ENCODE measurements at places on chromosomes 7 and 10.

DNA sequence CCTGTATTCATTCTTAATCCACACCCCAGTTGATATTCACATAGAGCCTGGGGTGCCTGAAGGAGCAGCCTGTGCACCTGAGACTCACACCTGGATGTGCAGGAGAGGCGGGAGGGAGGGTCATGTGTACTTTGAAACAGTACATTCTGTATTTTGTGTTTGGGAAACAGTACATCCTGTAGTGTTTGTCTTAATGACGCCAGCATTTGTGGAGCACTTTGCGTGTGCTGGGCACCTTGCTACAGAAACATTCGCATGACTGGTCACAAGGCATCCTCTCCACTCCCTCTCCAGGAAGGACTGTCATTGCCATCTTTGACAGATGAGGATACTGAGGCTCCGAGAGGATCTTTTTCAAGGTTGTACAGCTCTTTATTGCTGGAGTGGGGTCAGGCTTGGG lies 132.1 kb downstream of the TACC2 start:
- DNase-seq, result no peak

GRCh38 chr7:7922684-7923385 lies 45.8 kb upstream of the GLCCI1 start:
- no peak for DNase-seq

DNA sequence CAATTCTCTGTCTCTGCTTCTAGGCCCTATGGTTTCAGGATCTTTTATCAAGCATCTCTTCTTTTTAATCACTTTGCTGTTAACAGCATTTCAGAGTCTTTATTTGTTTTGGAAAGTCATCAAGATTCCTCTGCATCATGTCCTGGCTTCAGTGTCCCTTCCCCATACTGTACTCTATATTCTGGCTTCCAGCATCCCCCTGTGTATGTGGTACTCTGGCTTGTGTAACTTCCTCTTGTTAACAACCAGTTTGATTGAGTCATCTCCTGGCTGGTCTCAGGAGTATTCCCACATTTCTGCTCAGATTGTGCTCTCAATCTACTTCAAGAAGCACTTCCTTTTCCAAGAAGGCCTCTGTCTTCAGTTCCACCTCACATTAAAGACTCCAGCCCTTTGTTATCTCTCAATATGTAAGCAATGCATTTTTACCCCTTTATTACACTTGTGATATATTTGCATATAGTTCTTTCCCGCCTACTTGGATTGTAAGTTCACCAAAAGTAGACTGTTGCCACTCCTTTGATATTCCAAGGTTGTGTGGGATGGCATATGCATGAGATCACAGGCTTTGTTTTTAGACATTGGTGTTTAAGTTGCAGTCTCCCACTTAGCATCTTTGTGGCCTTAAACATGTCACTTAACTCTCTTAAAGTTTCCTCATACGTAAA lies 15.1 kb upstream of the ATE1 start:
- no peak for DNase-seq

- DNase-seq, result no peak
These were observed 1.6 kb downstream of the CDNF start for GRCh38 chr10:14836208-14836607.

DNA sequence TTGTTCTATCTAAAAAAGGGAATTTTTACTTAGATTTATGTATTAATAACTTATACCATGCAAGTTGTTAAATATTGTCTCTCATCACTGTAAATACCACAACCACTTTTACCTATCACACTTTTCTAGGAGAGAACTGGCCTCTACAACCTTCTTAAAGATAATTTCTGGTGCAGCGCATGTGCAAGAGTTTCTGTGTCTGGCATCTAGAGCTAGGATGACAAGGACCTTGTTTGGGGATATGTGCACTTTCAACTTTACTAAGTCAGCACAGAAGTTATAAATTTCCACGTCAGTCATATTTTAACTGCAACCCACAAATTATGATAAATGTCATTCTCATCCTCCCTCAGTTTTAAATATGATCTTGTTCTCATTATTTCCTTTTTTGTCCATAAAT lies 156.9 kb upstream of the ADCY1 start:
- no peak for DNase-seq

DNA sequence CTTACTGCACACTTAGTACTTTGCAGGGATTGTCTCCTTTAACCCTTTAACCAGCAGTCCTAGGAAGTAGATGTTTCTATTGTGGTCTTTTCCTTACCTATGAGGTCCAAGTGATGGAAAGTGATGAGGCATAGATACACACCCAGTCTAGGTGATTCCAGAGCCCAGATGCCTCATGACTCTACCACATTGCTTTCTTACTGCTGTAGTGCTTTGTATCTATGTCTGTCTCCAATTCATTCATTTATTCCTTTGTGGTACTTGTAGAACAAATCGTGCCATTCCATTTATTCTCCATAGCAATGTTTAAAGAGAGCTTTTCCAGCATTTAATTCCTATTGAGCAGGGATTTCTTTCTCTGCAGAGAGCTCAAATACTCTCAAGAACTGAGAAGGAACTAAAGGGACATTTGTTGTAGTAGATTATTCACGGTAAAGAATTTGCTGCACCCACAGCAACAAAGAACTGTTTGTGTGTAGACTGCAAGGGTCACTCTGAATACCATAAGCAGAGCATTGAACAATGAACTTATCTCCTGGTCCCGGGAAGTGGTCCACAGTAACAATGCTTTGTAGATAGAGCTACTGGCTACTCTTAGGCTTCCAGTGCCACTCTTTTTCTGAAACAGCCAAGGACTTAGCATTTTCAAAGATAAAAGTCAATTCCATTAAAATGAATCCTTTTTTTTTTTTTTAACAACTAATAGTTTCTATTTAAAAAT lies 337.0 kb downstream of the PTEN start:
- no peak for DNase-seq

DNA sequence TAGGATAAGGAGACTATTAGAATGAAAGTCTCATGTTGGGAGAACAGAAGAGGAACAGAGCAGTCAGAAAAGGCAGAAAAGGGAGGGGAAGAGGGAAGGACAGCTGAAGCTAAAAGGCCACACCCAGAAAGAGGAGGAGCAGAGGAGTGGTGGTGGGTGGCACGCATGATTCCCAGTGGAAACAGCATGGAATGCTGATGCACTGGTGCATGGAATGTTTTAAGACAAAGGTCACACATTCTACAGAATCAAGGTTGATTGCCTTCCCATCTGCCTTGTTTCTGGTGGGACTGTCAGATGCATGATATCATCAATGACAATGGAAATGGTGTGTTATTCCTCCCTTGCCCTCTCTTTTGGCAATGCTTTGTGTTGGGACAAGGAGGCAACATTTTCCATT lies 285.4 kb upstream of the MKI67 start:
- DNase-seq, result no peak

- DNase-seq, result no peak
These were observed 282.3 kb downstream of the TWIST1 start for GRCh38 chr7:18835001-18835690.

GRCh38 chr7:26657686-26658388 lies 206.6 kb downstream of the SKAP2 start:
- no peak for DNase-seq

- no peak for DNase-seq
These were observed 78.0 kb downstream of the MKI67 start for GRCh38 chr10:128047991-128048818.

GRCh38 chr7:142094861-142095260 lies 16.7 kb upstream of the MGAM2 start:
- no peak for DNase-seq

- no peak for DNase-seq
These were observed 9.4 kb downstream of the PDAP1 start for GRCh38 chr7:99398891-99399445.

DNA sequence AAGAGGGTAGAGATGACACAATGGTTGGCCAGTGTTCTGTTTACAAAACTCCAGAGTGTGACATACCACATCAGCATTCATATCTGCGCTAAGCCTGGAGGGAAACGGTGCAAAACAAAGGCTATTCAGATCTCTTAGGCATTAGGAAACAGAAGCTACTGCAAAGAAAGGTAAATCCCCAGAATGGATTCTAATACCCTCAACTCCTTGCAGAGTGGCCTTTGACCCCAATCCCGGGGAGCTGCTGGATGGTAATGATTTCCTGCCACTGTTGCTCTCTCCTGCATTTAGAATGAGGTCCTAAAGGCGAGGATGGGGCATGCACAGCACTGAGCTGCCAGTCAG lies 65.2 kb downstream of the AOAH start:
- DNase-seq, result no peak

DNA sequence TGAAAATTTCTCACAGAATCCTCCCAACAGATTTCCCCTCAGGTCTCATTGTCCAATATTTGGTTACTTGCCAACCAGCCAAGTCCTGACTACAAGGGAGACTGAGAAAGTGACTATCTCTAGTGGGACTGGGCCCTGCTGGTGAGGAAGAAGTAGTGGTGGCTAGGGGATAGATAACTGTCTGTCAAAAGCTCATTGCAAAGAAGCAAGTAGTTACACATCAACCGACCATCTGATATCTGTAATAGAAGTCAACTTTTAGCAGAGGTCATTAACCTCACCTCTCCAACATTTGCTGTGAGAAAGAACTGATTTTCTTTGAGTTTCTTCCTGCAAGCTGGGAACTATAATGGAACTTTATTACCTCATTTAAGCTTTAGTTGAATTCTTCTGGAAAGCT lies 15.2 kb downstream of the STAMBPL1 start:
- DNase-seq, result no peak

DNA sequence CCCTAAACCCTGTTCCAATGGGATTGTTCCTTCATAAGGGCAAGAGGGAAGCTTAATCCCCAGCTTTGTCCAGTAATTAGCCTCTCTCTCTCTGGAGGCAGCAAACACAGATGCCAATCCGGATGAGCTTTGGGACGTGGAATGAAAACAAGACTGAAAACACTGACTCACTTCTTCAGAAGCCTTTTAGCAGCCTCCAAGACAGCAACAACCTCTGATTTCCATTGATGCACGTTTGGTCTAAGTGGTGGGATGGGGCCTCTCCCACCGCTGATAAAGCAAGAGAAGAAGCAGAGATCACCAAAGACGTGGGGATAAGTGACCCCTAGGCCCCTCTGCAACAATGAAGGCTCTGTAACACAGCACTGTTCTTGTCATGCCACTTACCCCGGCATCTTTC lies 5.8 kb upstream of the GFRA1 start:
- DNase-seq, result no peak

- DNase-seq, result no peak
These were observed 72.5 kb downstream of the MICALL2 start for GRCh38 chr7:1386623-1387220.

DNA sequence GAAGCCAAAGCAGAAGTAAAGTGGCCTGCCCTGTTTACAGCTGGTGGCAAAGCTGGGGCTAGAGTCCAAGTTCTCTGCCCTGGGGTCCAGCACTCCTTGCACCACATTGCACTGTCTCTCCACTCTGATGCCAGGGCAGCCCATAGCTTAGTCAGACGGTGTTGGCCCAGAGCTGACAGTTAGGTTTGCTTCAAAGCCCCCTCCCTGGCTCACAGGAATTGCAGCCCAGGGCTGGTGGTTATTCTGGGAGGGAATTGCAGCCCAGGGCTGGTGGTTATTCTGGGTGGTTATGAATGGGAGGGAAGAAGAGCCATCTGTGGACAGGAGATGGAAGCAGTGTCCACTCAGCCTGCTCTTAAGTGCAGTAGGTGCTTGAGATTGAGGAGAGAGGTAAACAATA lies 88.9 kb downstream of the SCRN1 start:
- DNase-seq, result no peak

- no peak for DNase-seq
These were observed 237.7 kb downstream of the USP6NL start for GRCh38 chr10:11373717-11374171.

DNA sequence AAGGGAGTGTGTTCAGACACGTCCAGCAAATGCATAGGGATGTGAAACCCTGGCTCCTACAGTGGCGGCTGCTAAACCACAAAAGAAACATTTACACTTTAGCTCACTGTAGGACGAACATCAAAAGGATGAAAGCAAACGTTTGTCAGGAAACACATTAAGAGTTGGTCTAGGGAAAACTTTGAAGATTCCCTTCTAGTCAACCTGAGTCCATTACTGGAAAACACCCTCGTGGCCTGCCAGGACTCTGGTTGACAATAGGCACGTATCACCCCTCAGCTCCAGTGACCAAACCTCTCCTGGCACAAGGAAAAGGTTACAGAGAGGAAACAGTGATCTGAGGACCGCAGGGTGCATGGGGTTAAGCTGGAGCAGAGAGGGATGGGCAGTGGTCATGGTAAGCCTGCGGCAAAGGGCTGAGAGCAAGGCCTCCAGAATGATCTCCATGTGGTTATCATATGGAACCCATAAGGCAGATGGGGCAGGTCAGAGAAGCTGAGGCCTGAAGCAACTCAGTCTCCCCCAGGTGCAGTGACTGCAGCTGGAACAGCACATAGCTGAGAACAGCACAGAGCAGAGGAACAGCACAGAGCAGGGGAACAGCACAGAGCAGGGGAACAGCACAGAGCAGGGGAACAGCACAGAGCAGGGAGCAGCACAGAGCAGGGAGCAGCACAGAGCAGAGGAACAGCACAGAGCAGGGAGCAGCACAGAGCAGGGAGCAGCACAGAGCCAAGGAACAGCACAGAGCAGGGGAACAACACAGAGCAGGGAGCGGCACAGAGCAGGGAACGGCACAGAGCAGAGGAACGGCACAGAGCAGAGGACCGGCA lies 49.9 kb downstream of the CHST15 start:
- no peak for DNase-seq

DNA sequence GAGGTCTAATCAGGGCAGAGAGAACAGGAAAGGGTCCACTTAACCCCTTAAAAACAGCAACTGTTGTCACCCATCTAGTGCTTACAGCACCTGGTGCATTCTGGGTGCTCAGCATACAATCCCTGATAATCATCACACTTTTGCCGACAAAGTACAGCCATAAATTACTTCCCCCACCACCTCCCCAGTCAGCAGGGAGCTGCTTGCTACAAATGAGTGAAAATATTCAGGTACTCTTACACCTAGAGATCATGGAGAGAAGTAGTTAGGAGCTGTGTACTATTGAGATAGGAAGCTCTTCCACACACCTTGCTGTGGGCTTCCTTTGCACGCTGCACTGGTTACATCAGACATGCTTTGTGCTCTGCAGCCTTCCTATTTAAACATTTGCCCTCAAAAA lies 723.5 kb upstream of the GALNT17 start:
- no peak for DNase-seq

GRCh38 chr7:2256306-2257045 lies 14.4 kb downstream of the NUDT1 start:
- no peak for DNase-seq

GRCh38 chr10:92356041-92356440 lies 65.1 kb downstream of the MARCHF5 start:
- no peak for DNase-seq

- DNase-seq, result no peak
These were observed 593.3 kb downstream of the POM121L12 start for GRCh38 chr7:53628775-53629174.

GRCh38 chr7:159117366-159118196 lies 27.1 kb downstream of the VIPR2 start:
- no peak for DNase-seq

DNA sequence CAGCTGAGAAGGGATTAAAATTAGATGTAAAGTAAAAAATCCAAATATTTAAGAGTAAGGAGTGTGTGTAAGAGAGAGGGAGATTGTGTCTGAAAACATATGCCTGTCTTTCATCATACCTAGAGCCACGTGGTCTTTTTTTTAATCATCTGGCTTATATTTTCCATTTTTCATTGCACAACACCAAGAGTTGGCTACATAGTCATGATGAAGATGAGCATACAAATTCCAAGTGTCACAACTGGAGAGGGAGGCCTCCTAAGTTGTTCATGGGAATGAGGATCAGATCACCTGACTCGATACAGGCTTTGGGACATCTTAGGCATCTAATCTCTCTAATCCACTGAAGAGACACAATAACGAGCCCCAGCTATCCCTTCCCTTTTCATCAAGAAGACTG lies 47.2 kb upstream of the CCDC3 start:
- no peak for DNase-seq
